ENCODE measurements at places on chromosomes 1 and 21. TPM values are rescaled to one million over a fixed set of nuclear protein-coding genes. Genes with fewer than 3 reads are reported as not detected.

GRCh38 chr1:156751451-156751756 is at the start of gene HDGF:
HDGF (minus strand) TSS chr1:156751675; CDS start chr1:156751429, 246 bp downstream.
- no peak for DNase-seq

GRCh38 chr21:14526836-14527695 is 19.0 kb downstream of the SAMSN1 start:
- no peak for DNase-seq

GRCh38 chr1:199404976-199405375 is 622.5 kb upstream of the NR5A2 start:
- no peak for DNase-seq

DNA sequence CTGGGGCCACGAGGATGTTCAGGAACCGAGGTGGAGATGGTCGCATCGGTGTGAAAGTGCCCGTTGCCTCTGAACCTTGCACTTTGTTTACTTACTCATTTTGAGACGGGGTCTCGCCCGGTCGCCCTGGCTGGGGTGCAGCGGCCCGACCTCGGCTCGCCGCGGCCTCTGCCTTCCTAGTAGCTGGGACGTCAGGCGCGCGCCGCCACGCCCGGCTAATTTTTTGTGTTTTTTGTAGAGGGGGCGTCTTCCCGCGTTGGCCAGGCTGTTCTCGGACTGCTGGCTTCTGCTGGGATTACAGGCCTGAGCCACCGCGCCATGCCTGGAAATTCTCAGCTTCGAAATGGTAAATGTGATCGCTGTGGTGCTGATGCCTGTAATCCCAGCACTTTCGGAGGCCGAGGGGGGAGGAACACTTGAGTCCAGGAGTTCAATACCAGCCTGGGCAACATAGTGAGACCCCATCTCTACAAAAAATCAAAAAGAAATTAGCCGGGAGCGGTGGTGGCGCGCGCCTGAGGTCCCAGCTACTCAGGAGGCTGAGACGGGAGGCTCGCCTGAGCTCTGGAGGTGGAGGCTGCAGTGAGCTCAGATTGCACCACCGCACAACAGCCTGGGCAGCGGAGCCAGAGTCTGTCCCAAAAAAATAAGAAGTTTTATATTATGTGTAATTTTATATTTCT is 684 bp upstream of the MRPL20 start:
- DNase-seq: no peak

- DNase-seq: no peak
Measured at GRCh38 chr1:214429951-214430770, 121.2 kb downstream of the PTPN14 start.

Gene TRIM67
- polyA plus RNA-seq: 0.05 TPM

Gene SMAP2
- polyA plus RNA-seq: 16.3 TPM

Gene SPRR4
- not detected for polyA plus RNA-seq
